ENCODE measurements at places on chromosomes 7 and 10. TPM values are rescaled to one million over a fixed set of nuclear protein-coding genes. Genes with fewer than 3 reads are reported as not detected.

CYP2C18 gene
- total RNA-seq = not detected

IFIT3 gene
- 1.0 TPM for total RNA-seq

GNGT1 gene
- total RNA-seq = not detected

GRCh38 chr7:21300692-21301091 is 127.2 kb upstream of the SP4 start:
- no peaks in the 10 kb centered on the region for H3K27me3 ChIP-seq
- no peaks in the 10 kb centered on the region for H3K36me3 ChIP-seq
- DNase-seq = peak; percentile 57
- H3K4me3 ChIP-seq = no peak overlapping the region
- H3K4me1 ChIP-seq = no peaks in the 10 kb centered on the region

DNA sequence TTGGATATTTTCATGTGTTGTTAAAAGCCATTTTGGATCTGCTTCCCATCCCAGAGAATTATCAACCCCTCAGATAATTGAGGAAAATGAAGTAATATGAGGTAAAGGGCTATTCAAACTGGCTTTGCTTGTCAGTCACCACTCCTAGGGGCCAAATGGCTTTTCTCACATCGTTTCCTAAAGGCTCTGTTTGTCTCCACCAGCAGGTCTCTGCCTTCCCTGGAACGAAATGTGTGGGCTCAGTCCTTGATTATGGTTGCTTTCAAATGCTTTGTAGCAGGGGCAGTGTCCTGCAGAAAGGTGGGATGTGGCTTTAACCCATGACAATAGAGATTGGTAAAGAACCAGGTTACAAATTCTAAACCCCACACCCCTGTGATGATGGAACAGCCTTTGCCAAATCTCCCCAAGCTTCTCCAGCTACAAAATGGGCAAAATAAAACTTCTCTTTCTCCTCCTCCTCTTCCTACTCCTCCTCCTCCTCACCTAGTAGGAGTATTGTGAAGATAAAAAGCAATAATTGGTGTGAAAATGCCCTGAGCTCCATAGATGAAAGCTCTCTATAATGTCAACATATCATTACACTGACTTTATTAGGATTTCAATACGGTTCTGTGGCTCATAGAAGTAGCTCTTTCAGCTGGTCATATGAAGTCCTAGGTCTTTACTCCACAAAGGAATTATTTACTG is 127.6 kb downstream of the CHN2 start:
- H3K27me3 ChIP-seq = no peaks in the 10 kb centered on the region
- H3K4me1 ChIP-seq = peaks cover 71% of the 10 kb centered on the region
- no peak for DNase-seq
- H3K36me3 ChIP-seq = no peaks in the 10 kb centered on the region
- H3K4me3 ChIP-seq = no peak overlapping the region

- DNase-seq = no peak
- no peaks in the 10 kb centered on the region for H3K27me3 ChIP-seq
- no peak overlapping the region for H3K4me3 ChIP-seq
- no peaks in the 10 kb centered on the region for H3K36me3 ChIP-seq
Observed at GRCh38 chr7:55052081-55052480, 33.3 kb downstream of the EGFR start.

DNA sequence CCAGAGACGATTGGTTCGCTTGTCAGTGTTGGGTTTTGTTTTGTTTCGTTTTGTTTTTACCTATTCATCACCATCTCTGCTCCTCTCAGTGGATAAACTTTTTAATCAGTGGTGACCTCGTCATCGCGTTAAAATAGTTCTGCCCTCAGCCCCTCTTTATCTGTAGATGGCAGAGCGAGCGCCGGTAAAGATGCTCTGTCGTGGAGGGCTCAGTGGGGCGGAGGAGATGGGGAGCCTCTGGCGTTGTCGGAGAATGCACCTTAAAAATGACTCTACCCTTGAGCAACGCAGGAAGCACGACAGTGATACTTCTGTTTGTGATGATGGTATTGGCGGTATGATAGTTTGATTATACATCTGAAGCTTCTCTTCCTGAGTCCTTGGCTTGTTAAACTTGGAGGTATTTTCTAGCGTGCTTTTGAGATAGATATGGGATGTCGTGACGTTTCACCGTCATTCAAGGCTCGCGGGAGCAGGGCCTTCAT is 554 bp downstream of the CSGALNACT2 start:
- peaks cover 37% of the 10 kb centered on the region for H3K4me1 ChIP-seq
- peak overlapping the region; percentile 73 for H3K27ac ChIP-seq
- H3K36me3 ChIP-seq = no peaks in the 10 kb centered on the region
- peak; percentile 81 for DNase-seq
- no peaks in the 10 kb centered on the region for H3K27me3 ChIP-seq
- peak overlapping the region; percentile 96 for H3K4me3 ChIP-seq

DNA sequence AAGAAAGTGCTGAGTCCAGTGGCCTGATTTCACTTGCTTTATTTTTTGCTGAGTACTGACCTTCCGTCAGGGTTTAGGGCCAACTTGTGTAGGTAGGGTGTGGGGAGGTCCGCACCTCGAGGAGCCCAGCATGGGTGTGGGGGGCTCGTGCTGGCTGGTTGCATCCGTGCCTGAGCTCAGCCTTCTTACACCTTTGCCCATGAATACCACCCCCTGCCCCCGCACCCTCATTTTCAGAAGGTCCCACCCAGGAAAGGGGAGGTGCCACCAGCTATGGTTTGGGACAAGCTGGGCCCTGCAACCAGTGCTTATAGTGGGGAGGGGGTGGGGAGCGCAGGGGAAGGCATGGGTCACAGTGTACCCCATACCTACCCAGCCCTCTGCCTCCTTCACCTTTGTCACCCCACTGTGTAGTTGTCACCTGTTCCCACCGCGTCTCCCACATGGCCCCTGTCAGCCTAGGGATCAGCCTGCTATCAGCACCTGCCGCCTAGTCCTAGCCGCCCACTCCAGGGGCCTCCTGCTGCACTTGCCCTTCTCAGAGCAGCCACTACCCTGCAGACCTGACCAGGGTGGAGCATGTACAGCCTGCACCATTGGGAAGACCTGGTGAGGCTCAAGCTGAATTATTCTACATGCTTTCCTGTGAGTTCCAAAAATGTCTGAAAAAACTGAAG is 146.2 kb upstream of the RET start:
- DNase-seq = no peak
- H3K36me3 ChIP-seq = no peaks in the 10 kb centered on the region
- H3K4me3 ChIP-seq = no peak overlapping the region
- no peaks in the 10 kb centered on the region for H3K4me1 ChIP-seq
- no peaks in the 10 kb centered on the region for H3K27me3 ChIP-seq

DNA sequence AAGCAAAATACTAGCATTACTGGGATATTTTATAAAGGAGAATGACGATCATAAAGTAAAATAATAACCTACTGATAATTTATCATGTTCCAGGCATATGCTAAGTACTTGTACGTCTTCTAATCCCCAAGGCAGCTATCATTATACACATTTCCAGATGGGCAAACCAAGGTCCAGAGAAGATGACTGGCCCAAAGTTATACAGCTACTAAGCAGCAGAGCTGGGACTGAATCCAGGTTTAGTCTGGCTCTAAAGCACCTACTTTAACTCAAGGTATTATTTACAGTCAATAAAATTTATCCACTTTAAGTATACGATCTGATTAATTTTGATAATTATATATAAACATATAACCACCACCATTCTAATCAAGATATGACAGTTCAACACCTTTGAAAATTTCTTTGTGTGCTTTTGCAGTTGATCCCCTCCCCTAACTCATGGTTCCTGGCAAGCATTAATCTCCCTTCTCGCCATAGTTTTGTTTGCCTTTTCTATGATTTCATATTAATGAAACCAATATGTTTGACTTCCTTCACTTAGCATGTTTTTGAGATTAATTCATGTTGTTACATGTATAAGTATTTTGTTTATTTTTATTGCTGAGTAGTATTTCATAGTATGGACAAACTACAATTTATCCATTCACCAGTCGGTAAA is 126.7 kb downstream of the CPEB3 start:
- no peak for DNase-seq
- H3K27me3 ChIP-seq = no peaks in the 10 kb centered on the region
- no peak overlapping the region for H3K4me3 ChIP-seq
- H3K4me1 ChIP-seq = no peaks in the 10 kb centered on the region
- H3K27ac ChIP-seq = no peak overlapping the region
- H3K36me3 ChIP-seq = peaks cover 3% of the 10 kb centered on the region

- DNase-seq = no peak
- no peak overlapping the region for H3K27ac ChIP-seq
- H3K36me3 ChIP-seq = no peaks in the 10 kb centered on the region
Observed at GRCh38 chr7:111029574-111030251, 61.2 kb upstream of the LRRN3 start.

DNA sequence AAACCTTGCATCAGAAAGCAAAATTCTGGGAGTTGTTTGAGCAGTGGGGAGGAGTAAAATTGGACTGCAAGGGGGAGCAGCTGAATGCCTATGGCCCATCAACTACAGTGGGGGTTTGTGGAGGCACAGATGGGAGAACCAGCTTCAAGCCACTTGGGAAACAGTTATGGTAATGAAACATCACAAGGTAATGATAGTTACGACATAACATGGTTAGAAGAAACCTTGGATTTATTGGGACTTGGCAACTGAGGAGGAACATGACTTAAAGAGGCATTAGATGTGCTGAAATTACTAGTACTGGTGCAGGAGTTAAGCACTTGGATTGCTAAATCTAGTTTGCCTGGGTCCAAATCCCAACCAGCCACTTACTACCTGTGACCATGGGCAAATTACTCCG is 868.4 kb downstream of the KCNMA1 start:
- H3K27me3 ChIP-seq = no peaks in the 10 kb centered on the region
- H3K27ac ChIP-seq = no peak overlapping the region
- no peaks in the 10 kb centered on the region for H3K4me1 ChIP-seq

DNA sequence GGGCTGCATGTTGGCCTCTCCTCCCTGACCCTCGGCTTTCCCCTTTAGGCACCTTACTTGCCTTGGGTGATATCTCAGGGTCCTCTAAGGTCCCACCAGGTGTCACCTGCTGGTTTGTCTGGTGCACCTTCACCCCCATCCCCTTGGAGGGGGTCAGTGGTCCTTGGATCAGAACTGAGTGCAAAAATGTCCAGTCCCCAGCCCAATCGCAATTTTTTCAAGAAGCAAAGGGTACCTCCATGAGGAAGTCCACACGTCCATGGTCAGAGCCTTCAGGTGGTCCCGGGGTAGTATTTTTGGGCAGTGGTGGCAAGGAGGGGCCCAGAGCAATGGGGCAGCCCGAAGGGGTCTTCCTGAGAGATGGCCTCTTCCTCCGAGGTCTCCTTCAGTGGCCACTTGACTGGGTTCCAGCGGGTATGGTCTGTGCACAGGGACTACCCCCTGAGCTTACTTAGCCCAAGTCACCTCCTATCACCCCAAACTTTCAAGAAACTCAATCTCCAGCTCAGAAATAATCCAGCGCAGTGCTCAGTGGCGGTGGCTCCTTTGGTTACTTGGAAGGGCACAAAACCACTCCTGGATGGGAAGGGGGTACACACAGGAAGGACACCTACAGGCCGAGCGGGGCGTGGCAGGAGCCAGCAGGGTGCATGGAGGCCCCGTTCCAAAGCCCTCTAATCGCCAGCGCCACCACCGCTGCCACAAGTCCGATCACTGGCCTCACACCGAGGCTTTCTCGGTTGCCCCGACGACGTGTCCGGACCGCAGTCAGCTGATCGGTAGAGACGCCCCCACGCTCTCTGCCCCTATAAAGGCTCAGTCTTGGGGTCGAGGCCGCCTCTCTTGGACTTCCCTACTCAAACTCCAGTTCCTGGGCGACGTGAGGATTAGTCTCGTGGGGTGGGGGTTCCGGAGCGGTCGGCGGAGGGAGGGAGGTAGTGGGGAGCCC is 4.5 kb downstream of the SAP25 start:
- DNase-seq = peak; percentile 78
- H3K4me1 ChIP-seq = peaks cover 34% of the 10 kb centered on the region
- H3K36me3 ChIP-seq = no peaks in the 10 kb centered on the region
- H3K4me3 ChIP-seq = no peak overlapping the region

- H3K36me3 ChIP-seq = no peaks in the 10 kb centered on the region
- H3K4me1 ChIP-seq = peaks cover 35% of the 10 kb centered on the region
- DNase-seq = no peak
- H3K27ac ChIP-seq = no peak overlapping the region
- H3K27me3 ChIP-seq = no peaks in the 10 kb centered on the region
Observed at GRCh38 chr7:129782818-129783583, 169.8 kb downstream of the UBE2H start.

DNA sequence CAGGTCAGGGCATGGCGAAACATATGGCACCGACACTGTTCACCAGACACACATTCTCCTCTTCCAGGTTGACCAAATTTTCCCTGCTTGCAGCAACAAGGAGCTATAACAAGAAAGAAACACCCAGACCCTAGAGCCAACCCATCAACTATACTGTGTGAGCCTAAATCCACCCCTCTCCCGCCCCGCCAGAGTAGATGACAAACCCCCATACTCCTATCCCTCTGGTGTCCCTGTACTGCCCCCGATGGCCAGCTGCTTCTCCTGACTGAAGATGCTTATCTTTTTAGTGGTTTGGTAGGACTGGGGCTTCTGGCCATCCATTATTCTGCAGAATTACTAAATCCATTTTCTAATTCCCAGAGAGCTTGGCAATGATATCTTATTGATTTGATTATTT is 70.1 kb upstream of the EEPD1 start:
- no peak for DNase-seq
- no peaks in the 10 kb centered on the region for H3K27me3 ChIP-seq
- H3K27ac ChIP-seq = no peak overlapping the region
- no peak overlapping the region for H3K4me3 ChIP-seq
- no peaks in the 10 kb centered on the region for H3K36me3 ChIP-seq
- H3K4me1 ChIP-seq = no peaks in the 10 kb centered on the region

- no peak overlapping the region for H3K4me3 ChIP-seq
- peaks cover 30% of the 10 kb centered on the region for H3K36me3 ChIP-seq
- no peaks in the 10 kb centered on the region for H3K27me3 ChIP-seq
- H3K4me1 ChIP-seq = no peaks in the 10 kb centered on the region
- H3K27ac ChIP-seq = no peak overlapping the region
Observed at GRCh38 chr7:92333866-92334265, 88.1 kb downstream of the ANKIB1 start.

- H3K27ac ChIP-seq = peak overlapping the region; percentile 95
- H3K27me3 ChIP-seq = no peaks in the 10 kb centered on the region
- peak; percentile 67 for DNase-seq
- H3K4me3 ChIP-seq = peak overlapping the region; percentile 87
- peaks cover 88% of the 10 kb centered on the region for H3K4me1 ChIP-seq
Observed at GRCh38 chr7:44979481-44980392, 922 bp upstream of the MYO1G start.
